ENCODE measurements at places on chromosomes 13 and 19.

GRCh38 chr19:46954502-46954992, 65.1 kb upstream of the NPAS1 start:
- peaks cover 85% of the 10 kb centered on the region for H3K4me1 ChIP-seq
- peaks cover 33% of the 10 kb centered on the region for H3K36me3 ChIP-seq
- H3K27me3 ChIP-seq: no peaks in the 10 kb centered on the region

GRCh38 chr19:53509443-53509842, 28.5 kb upstream of the ZNF331 start:
- peaks cover 12% of the 10 kb centered on the region for H3K4me1 ChIP-seq
- no peaks in the 10 kb centered on the region for H3K36me3 ChIP-seq
- H3K27me3 ChIP-seq: peaks cover 10% of the 10 kb centered on the region
- no peak overlapping the region for H3K27ac ChIP-seq

DNA sequence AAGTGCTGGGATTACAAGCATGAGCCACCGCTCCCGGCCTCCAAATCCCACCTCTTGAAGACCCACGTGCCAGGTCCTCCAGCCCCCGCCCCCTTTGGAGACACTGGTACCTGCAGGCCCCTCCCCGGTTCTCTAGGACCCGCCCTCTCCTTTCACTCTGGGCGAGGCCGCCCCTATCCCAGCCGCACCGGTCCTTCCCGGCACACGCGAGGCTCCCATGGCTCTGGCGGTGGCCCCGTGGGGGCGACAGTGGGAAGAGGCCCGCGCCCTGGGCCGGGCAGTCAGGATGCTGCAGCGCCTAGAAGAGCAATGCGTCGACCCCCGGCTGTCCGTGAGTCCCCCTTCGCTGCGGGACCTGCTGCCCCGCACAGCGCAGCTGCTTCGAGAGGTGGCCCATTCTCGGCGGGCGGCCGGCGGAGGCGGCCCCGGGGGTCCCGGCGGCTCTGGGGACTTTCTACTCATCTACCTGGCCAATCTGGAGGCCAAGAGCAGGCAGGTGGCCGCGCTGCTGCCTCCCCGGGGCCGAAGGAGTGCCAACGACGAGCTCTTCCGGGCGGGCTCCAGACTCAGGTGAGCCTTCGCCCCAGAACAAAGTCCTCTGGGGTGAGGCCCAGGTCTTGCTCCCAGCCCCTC, at the start of gene CBLC:
TSS of gene CBLC (plus strand) at position 176 of the 633 bp plus-strand sequence. CDS start at position 218, 42 bp downstream.
- H3K36me3 ChIP-seq: no peaks in the 10 kb centered on the region
- DNase-seq: no peak
- H3K27ac ChIP-seq: no peak within 1 kb of the TSS
- H3K27me3 ChIP-seq: no peaks in the 10 kb centered on the region

DNA sequence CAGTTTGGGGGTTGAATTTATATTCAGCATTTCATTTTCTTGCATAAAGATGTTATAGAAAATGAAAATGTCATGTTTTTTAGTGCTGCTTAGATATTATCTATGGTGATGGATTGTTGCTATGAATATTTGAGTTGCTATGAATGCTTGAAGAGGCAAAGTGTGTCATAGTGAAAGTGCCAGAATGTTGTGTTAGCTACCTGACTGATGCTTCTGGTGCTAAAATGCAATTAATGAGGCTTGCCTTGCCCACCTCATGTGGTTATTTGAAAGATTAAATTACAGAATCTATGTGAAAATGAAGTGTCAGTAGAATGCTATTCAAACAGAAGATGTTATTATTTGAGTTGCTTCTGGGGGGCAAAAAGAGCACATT, 62.7 kb upstream of the MYCBP2 start:
- H3K36me3 ChIP-seq: peaks cover 4% of the 10 kb centered on the region
- no peak for DNase-seq
- H3K27me3 ChIP-seq: peaks cover 2% of the 10 kb centered on the region
- H3K27ac ChIP-seq: no peak overlapping the region
- H3K4me1 ChIP-seq: peaks cover 44% of the 10 kb centered on the region

GRCh38 chr13:110944121-110944967, 29.5 kb upstream of the ANKRD10 start:
- H3K27me3 ChIP-seq: peaks cover 3% of the 10 kb centered on the region
- peak; percentile 59 for DNase-seq
- no peaks in the 10 kb centered on the region for H3K36me3 ChIP-seq
- peak overlapping the region; percentile 75 for H3K27ac ChIP-seq

DNA sequence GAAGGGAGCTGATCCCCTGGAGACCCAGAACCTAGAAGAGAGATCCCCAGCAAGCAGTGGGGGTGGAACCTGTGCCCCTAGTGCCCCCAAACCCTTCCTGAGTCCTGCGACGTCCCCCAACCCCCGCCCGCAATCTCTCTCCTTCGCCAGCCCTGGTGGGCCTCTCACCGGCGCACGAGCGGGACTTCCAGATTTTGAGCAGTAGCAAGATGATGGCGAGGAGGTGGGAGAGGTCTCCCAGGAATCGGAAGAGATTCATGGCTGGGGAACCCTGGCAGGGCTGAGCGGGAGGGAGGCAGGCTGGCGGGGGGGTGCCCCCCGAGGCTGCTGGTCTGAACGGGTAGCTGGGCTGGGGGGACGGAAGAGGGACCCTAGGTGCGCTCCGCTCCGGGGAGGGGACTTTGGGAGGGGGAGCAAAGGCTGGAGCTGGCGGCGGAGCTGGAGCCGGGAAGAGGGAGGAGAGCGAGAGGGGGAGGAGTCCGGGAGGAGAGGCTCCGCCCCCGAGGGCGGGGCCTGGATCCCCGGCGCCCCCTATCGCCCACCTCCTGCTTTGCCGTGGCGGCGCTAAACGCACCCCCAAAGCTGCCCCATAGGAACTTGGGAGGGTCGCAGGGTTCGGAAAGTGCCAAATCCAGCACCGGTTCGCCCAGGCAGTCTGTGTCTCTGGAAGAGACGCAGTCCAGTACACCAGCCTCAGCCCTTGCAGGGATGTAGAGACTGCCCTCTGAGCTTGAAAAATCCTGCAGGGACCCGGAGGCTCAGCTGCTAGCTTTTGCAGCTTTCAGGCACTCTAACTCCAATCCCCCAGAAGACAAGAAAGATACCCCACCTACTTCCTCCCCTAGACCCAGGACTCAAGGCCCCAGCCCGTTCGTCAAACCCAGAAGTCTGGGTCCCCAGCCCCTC, at the start of gene KDELR1:
TSS of gene KDELR1 (minus strand) at position 452 of the 906 bp plus-strand sequence. CDS start at position 259, 193 bp downstream.
- H3K36me3 ChIP-seq: peaks cover 6% of the 10 kb centered on the region
- H3K27ac ChIP-seq: peak within 1 kb of the TSS; percentile 94
- peak; percentile 29 for DNase-seq
- H3K27me3 ChIP-seq: peaks cover 23% of the 10 kb centered on the region

DNA sequence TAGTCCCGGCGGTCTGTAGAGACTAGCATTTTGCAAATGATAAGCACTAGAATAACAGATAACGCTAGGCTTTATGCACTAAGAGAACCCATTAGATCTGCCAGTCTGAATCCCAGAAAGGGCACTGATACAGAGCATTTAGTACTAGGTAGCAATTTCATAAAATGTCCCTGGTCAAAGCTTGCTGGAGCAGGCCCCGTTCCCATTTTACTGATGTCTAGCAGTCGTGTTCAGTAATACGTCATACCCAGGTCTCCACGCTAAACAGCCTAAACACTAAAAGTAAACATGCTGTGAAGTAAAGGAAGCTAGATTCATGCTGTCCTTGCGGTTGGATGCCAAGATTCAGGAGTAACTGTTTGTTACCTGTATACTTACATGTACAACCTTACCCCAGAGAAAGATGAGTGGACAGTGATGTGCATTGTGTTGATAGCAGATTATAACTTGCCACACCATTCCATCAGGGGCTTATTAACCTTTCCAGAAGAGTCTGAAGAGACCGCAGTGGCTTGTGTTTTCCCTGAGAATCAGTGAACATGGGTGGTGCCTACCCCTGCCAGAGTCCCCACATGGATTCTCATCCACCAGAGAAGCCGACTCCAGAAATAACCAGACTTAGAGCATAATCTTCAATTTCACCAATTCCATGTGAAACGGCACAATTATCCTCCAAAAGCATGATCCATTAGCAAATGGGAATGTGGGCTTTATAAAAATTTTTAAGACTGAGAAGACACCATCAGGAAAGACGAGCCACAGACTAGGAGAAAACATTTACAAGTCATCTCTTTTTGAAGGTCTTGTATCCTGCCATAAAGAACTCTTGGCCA, 3.4 kb upstream of the RPS11 start:
- peaks cover 18% of the 10 kb centered on the region for H3K4me1 ChIP-seq
- H3K27me3 ChIP-seq: peaks cover 51% of the 10 kb centered on the region
- H3K27ac ChIP-seq: peak overlapping the region; percentile 78
- H3K4me3 ChIP-seq: peak overlapping the region; percentile 32

- DNase-seq: no peak
- H3K27ac ChIP-seq: no peak overlapping the region
- no peaks in the 10 kb centered on the region for H3K36me3 ChIP-seq
- no peaks in the 10 kb centered on the region for H3K27me3 ChIP-seq
- no peak overlapping the region for H3K4me3 ChIP-seq
- peaks cover 7% of the 10 kb centered on the region for H3K4me1 ChIP-seq
Measured at GRCh38 chr13:85537601-85538000, 261.6 kb downstream of the SLITRK6 start.

GRCh38 chr13:98097749-98098148, 45.1 kb upstream of the FARP1 start:
- no peak overlapping the region for H3K4me3 ChIP-seq
- H3K27me3 ChIP-seq: no peaks in the 10 kb centered on the region
- no peak for DNase-seq
- H3K36me3 ChIP-seq: peaks cover 4% of the 10 kb centered on the region

DNA sequence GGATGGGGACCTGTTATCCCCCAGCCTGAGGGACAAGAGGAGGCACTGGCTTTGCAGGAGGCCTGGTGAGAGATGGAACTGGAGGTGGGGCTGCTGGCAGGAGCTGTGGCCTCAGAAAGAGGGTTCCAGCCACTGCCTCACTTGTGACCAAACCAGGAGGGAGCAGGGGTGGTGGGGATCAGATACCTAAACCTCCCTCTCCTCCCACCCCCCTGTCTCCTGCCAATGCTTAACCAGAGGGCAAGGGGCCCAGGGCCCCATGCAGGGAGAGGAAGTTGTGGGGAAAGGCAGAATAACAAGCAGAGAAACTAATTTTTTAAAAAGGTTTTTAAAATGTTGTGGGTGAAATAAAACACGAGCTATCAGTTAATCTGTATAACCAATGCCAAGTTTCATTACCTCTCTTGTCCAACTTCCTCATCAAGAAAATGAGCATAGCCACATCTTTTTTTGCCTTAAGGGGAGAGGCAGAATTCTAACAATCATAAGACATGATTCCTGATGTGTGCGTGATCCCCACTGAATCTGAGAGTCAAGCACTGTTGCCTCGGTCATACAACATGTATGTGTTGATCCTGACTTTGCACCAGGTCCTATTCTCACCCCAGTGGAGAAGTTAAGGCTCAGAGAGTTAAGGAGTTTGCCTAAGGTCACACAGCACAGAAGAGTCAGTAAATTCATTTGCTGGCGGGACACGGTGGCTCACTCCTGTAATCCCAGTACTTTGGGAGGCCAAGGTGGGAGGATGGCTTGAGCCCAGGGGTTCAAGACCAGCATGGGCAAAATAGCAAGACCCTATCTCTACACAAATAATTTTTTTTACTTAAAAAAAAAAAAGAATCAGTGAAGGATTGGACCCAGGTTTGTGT, 12.9 kb downstream of the FXYD5 start:
- H3K4me3 ChIP-seq: no peak overlapping the region
- no peaks in the 10 kb centered on the region for H3K27me3 ChIP-seq
- peaks cover 61% of the 10 kb centered on the region for H3K36me3 ChIP-seq
- DNase-seq: no peak

DNA sequence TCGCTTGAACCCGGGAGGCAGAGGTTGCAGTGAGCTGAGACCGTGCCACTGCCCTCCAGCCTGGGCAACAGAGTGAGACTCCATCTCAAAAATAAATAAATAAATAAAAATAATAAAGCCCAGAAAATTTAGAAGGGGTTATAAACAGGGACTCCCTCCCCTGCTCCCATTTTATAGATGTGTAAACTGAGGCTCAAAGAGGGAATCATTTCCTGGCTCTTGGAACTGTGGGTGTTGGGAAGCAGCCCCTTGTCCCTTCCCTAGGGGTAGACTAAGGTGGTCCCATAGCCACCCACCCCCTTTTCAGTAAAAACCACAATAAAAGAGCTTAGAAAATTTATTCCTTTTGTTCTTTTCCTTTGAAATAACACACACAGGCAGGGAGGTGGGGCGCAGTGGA, 6.2 kb upstream of the SLC25A41 start:
- H3K4me1 ChIP-seq: no peaks in the 10 kb centered on the region
- H3K36me3 ChIP-seq: no peaks in the 10 kb centered on the region
- H3K27ac ChIP-seq: no peak overlapping the region
- H3K4me3 ChIP-seq: no peak overlapping the region

- no peak for DNase-seq
- H3K36me3 ChIP-seq: peaks cover 8% of the 10 kb centered on the region
- H3K27me3 ChIP-seq: peaks cover 5% of the 10 kb centered on the region
- peak overlapping the region; percentile 54 for H3K4me3 ChIP-seq
- H3K27ac ChIP-seq: no peak overlapping the region
Measured at GRCh38 chr19:5993648-5994358, 15.9 kb upstream of the RANBP3 start.

DNA sequence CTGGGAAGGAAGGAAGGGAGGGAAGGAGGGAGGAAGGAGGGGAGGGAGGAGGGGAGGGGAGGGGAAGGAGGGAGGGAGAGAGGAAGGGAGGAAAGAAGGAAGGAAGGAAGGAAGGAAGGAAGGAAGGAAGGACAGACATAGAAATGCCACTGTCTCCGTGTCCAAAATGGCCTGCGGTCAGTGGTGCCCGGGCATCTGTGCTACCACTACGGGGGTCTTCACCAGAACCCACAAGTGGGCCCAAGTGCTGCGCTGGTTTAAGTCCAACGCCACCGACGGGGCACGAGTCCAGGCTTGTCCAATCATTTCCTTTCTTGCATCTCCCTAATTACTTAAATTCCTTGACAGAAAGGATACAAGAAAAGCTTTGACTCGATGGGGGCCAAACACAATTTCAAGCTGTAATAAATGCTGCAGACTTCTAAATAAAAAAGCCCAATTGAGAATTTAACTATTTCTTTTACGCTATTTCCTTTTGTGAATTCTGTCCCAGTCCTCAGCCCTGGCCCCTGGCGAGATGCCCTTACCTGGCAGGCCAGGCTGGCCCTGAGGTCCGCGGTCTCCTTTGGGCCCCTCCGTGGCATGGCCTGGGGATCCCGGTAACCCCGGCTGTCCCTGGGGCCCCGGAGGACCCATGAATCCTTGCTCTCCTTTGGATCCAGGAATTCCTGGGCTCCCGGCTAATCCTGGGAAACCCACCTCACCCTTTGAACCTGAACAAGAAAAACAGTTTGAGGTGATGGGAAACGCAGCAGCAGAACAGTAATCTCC, 136.8 kb downstream of the COL4A1 start:
- H3K4me3 ChIP-seq: no peak overlapping the region
- no peak overlapping the region for H3K27ac ChIP-seq
- no peaks in the 10 kb centered on the region for H3K4me1 ChIP-seq
- peaks cover 15% of the 10 kb centered on the region for H3K36me3 ChIP-seq

All from HFFc6 (cell line).